ENCODE measurements at places on chromosomes 4 and X.
A peak's percentile ranks its signal among the peaks of the same experiment; 100 is the strongest.

GRCh38 chrX:132214518-132214917 lies 4.7 kb downstream of the RAP2C start:
- DNase-seq: no peak

GRCh38 chr4:157217708-157218107 lies 2.8 kb upstream of the GRIA2 start:
- peak; percentile 13 for DNase-seq

- DNase-seq: no peak
Observed at GRCh38 chr4:39635023-39635422, 3.6 kb downstream of the SMIM14 start.

- peak; percentile 20 for DNase-seq
Observed at GRCh38 chrX:41542135-41542534, 95.0 kb downstream of the NYX start.

DNA sequence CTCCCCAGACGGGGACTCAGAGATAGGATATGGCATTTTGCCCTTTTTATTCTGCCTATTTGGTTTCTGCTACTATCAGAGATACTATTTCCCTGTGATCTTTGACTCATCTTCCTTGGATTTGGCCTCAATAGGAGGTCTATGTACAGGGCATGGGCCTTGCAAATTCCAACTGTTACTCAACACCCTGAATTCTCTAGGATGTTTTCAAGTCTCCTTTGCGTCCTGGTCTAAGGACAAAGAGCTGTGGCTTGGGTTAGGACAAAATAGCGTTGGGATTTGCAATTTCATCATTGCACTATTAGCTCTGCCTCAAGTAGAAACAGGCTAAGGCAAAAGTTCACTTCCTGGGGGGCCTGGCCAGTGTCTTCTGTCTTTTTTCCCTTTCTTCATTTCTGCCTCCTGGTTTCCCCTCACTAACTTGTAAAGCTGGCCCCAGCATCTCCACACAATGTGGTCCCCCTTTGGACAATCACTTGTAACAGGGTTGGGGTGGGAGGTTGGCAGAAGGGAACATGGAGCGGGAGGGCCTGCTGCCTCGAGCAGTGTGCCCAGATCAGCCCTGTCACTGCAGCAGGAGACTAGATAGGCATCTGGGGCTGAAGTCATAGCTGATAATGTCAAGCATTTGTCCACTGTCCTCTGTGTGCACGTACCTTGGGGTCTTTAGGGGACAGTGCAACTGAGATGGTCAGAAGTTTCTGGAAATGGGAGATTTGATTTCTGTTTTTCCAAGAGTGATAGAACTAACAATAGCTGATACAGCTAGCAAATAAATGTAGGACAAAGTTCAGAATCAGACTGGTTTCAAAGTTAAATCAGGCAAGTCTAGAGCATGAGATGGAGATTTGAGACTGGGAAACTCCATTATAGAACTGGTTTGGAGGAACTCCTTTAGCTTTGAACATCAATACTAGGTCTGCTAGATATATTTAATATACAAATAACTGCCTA lies 25.8 kb upstream of the STBD1 start:
- DNase-seq: no peak

DNA sequence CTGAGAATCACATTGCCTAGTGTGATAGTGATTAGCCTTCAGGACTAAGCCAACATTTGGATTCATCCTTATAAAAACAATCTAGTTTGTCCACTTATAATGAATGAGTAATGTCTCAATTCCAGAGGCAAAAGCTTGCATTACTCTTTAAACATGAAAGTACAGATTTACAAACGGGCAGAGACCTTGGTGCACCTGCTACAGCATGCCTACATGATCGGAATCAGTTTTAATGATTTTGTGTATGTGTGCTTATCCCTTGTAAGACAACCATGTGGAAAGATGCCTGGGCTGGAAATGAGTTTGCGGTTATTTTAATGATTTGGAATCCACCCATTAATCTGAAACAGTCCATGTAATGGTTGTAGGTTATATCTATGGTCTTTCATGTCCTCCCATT lies 572.7 kb downstream of the KLHL13 start:
- no peak for DNase-seq

- no peak for DNase-seq
Observed at GRCh38 chr4:157882901-157883300, 289.9 kb downstream of the GASK1B start.

- DNase-seq: peak; percentile 14
Observed at GRCh38 chrX:40244980-40245379, 147.2 kb upstream of the BCOR start.

DNA sequence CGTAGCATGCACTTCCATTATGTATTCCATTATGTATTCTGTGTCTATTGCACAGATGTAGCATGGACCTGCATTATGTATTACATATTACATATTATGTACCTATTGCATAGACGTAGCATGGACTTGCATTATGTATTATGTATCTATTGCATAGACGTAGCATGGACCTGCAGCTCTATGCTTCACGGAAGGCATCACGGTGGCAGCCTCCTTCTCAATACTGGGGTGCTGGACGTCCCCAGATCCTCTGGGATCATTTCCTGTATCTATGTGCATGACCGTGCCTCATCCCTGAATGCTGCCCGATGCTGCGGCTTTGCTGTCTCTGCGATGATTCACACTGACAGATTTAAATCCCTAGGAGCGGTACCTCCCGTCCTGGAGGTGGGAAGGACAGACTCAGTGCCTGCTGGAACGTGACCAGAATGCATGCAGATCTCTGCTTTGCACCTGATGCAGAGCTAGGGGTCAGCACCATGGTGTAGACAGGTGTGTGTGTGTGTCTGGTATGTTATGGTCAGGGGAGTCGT lies 317.5 kb downstream of the DHRSX start:
- DNase-seq: no peak

GRCh38 chr4:95898226-95898625 lies 58.3 kb downstream of the PDHA2 start:
- no peak for DNase-seq

- DNase-seq: no peak
Observed at GRCh38 chr4:1133033-1133432, 19.7 kb upstream of the RNF212 start.

GRCh38 chr4:1113311-1114009 lies at the start of gene RNF212:
RNF212 (minus strand) TSS chr4:1113564; CDS start chr4:1113464, 100 bp downstream.
- no peak for DNase-seq

GRCh38 chr4:159283696-159284095 lies 180.8 kb downstream of the RAPGEF2 start:
- DNase-seq: peak; percentile 87

DNA sequence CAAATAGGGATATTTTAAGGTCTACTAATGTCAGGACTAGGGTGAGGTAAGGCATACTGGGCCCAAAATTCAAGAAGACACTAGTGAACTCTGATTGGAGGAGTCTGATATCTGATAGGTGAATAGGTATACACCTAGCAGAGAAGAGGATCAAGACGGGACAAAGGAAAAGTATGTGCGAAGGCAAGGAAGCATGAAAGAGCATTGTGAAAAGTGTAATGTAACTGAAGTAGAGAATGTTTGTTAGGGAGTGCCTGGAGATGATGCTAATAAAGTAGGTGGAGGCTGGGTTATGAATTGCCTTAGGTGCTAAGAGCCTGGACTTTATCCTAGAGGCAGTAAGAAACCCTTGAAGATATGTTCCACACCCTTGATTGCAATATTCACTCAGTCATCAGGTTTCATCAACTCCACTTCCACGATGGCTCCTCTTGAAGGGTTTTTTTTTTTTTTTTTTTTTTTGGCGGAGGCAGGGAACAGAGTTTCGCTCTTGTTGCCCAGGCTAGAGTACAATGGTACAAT lies 49.9 kb upstream of the XIAP start:
- no peak for DNase-seq
